Posterior vena cava (tissue), 2 donors: ENCODE measurements at places on chromosomes 4 and X. TPM values are rescaled to one million over a fixed set of nuclear protein-coding genes. Genes with fewer than 3 reads are reported as not detected.

- no peak for DNase-seq
These were observed 7.6 kb downstream of the UGT8 start for GRCh38 chr4:114606245-114606644.

- no peak for DNase-seq
These were observed 28.7 kb downstream of the ADH6 start for GRCh38 chr4:99190336-99190735.

- peak; percentile 22 for DNase-seq
These were observed 19.5 kb upstream of the CRLF2 start for GRCh38 chrX:1231850-1232465.

DNA sequence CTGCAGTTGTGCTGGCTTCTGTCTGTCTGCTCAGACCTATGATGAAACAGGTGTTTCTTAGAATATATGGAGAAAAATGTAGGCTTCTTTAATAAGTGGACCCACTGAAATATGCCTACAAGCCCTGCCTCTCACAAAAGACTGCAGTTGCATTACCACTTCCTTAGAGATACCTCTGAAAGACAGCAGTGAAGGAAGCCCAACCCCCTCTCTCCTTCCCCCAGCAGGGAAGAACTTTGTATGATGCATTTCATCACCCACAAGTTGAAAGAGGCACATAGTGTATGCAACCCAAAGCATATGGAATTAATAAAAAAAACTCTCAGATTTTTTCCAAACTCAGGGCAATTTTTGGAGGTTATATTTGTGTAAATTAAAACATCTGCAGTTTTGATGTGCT is 916.7 kb downstream of the TECRL start:
- no peak for DNase-seq

Gene POLA1
- total RNA-seq: 10.4 TPM

GRCh38 chrX:65300104-65300809 is 234.3 kb downstream of the LAS1L start:
- DNase-seq: peak; percentile 22

DNA sequence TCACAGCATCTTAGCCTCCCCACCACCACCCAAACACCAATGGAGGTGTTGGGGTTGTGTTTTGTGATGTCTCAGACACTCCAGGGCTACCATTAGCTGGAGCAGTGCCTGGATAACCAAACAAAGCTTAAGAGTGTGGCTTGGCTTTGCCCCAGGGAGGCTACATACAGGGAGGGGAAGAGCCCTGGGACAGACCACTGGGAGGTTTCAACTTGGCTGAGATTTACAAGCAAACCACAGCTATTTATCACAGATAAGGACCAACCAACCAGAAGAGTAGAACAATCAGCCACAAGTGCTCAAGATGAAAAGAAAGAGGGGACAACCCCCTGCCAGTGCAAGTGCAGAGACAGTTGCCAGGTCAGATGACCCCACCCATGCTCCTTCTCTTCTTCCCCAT is 24.1 kb downstream of the SOX3 start:
- no peak for DNase-seq

Gene MAGEA9B
- not detected for total RNA-seq

GRCh38 chr4:78634011-78634664 is 82.6 kb downstream of the ANXA3 start:
- DNase-seq: no peak

Gene SMIM31
- not detected for total RNA-seq

DNA sequence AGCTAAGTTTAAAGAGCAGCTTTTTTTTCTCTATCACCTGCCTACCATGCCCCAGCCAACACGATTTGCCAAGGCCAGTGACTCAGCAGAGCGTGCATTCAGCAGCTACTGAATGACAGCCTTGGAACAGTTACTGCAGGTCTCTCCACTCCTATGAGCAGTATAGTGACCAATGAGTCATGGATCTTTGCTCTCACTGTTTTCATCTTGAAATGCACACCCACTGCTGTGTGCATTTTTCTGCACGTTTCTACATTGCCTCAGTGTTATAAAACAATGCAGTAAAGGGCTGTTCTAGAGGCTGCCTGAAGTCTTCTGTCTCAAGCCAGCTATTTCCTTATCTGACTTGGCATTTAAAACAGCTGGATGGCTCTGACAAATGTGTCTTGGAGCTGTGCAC is 66.0 kb upstream of the C4orf54 start:
- no peak for DNase-seq

Gene SHOX
- total RNA-seq: not detected

GRCh38 chr4:109994415-109994827 is 81.7 kb downstream of the EGF start:
- no peak for DNase-seq

Gene KLHL34
- not detected for total RNA-seq

- DNase-seq: no peak
These were observed 260.3 kb downstream of the IL15 start for GRCh38 chr4:141896687-141897086.

GRCh38 chr4:87574996-87575395 is 33.3 kb upstream of the DSPP start:
- DNase-seq: no peak

DNA sequence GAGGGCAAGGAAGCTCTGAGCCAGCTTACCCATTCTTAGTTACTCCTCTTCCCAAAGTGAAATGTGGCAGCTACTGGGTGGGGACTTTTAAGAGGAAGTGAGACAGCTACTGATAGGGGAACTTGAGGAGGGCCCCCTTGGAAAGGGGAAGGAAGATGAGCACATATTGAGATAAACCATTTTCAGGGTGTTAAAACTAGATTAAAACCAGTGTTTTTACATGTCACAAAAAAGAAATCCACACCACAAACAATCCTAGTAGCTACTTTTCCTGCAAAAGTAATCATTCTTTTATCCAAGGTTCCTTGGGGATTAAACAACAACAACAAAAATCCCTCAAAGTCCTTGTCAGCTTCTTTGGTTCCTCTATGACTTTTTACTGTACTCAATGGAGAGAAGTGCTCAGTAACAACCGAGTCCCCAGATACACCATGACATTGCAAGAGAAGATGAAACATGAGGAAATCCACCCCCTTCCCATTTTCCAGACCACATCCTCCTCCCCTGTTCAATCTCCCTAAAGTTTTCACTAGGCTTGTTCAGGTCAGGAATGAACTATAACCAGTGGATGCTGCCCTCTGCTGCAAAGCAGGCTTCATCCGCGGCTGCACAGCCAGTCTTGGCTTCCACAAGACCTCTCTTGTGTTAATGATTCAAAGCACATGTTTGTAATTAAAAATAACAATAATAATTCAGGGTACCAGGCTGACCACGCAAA is 113.5 kb upstream of the TMEM164 start:
- DNase-seq: no peak

DNA sequence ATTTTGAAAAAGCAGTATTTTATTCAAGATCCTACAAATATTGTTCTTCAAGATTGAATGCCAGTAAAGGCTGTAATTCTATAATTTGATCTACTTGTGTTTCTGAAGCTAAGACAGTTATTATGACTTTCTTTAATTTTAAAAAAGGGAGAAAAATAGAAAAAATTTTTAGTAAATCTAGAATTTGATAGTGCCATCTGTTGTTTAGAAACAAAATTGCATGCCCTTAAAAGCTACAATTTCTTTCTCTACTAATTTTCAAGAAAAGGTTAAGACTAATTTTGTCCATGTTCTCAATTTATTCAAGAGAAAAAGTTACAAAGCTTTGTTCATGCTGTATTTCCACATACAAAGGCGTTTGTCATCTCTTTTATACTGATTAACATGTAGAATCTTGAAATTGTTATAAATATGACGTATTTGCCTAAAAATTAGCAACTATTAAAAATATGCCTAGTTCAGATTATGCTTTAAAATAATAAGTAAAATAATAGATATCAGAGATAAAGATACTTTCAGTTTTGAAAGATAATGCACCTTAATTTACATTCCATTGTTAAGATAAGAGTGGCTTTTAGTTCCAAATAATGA is 25.6 kb upstream of the MMRN1 start:
- no peak for DNase-seq

- DNase-seq: no peak
These were observed 14.0 kb upstream of the ARHGAP10 start for GRCh38 chr4:147717878-147718277.

Gene CXCL9
- 2.1 TPM for total RNA-seq
